ENCODE measurements at places on chromosomes 4 and X. TPM values are rescaled to one million over a fixed set of nuclear protein-coding genes. Genes with fewer than 3 reads are reported as not detected.

Gene UGT2B15
- total RNA-seq = not detected

Gene ZAR1
- total RNA-seq = not detected

Gene FIP1L1
- 58.8 TPM for total RNA-seq

Gene SATL1
- not detected for total RNA-seq

Gene IL13RA1
- total RNA-seq = 56.6 TPM

Gene TNIP2
- 28.5 TPM for total RNA-seq

Gene VCX3A
- total RNA-seq = not detected

Gene LANCL3
- total RNA-seq = not detected

Gene NXF3
- total RNA-seq = not detected

Gene TCP11X1
- total RNA-seq = not detected

Gene WNK3
- 0.62 TPM for total RNA-seq

Gene SPANXB1
- not detected for total RNA-seq

Gene TLR7
- total RNA-seq = not detected

Gene DTHD1
- total RNA-seq = not detected

Gene USP17L12
- not detected for total RNA-seq

Gene PDCL2
- total RNA-seq = not detected

Gene CASP3
- 77.8 TPM for total RNA-seq

Gene EPGN
- total RNA-seq = not detected

All from HepG2 (cell line).